ENCODE measurements at places on chromosomes 13 and 19.

GRCh38 chr13:69980799-69981198 lies 126.8 kb upstream of the ATXN8OS start:
- no peak for DNase-seq

DNA sequence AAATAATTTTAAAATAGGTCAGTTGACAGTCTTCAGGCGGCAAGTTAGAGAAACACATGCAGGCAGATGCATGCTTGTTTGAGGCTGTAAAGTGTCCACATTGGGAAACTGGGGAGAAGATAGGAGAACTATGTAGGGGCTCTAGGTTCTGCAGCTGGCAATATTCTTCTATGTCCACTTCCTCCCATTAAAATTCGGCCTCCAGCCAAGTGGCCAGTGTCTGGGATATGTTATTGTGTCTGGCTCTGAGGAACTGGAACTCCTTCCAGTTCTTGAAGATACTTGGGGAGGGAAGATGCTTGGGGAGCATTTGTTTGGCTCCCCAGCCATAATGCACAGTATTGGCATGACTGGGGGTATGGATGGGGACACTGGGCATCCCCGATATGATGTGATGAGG lies 20.9 kb upstream of the KLF2 start:
- no peak for DNase-seq

DNA sequence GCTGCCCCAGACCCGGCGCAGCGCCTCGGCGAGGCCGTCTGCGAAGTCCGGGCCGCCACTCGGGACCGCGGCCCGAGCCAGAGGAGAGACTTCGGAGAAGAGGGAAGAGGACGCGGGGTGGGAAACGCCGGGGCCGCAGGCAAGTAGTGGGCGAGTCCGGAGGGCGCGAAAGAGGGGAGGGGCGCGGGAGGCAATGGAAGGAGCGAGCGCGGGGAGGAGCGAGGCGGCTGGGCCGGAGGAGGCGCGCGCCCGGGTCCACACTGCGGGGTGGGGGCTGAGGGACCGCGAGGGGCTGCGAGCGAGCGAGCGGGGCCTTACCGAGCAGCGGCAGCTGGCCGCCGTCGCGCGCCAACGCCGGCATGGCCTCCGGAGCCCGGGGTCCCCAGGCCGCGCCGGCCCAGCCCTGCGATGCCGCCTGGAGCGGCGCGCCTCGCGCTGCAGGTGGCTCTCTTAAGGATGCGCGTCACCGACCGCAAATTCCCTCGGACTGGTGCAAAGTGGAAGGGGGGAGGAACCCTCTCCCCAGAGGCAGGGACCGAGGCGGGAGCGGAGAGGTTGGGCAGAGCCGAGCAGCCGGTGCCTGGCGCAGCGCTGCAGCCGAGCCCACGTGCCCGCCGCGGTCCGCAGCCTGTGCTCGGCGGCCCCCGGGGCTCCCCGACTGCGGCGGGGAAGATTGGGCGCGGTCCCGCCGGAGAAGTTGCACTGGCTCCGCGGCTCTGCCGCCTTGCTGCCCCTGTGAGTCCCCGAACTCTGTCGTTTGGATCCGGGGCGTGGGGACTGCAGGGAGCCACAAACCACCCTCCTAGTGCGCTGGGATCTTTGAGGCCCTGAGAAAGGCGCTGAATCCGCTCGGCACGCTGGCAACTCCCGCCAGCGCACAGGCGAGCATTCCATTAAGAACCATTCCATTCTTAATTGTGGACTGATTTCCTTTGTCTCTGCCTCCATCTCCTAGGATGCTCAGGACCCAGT lies at the start of gene FLT3:
Gene FLT3, minus strand, starts transcription at position 427 of the 972 bp plus-strand sequence. Its CDS starts 66 bp downstream, at position 361.
- DNase-seq, result peak; percentile 89

DNA sequence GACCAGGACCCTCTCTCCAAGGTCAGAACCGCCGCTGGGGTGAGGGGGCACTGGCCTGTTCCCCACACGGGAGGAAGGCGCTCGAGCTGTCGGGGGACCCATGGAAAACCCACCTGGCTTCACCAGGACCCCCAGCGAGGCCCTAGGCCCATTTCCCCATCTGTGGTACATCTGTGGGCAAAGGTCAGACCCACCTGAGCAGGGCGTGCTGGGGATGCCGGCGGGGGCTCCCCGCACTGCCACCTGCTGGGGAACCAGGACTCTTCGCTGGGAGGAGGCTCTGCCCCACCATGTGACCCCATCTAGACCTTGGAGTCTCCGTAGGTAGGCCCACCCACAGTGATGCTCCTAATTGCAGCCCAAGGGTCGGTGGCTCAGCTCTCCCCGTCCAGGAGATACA lies 511 bp downstream of the WDR88 start:
- DNase-seq, result no peak

DNA sequence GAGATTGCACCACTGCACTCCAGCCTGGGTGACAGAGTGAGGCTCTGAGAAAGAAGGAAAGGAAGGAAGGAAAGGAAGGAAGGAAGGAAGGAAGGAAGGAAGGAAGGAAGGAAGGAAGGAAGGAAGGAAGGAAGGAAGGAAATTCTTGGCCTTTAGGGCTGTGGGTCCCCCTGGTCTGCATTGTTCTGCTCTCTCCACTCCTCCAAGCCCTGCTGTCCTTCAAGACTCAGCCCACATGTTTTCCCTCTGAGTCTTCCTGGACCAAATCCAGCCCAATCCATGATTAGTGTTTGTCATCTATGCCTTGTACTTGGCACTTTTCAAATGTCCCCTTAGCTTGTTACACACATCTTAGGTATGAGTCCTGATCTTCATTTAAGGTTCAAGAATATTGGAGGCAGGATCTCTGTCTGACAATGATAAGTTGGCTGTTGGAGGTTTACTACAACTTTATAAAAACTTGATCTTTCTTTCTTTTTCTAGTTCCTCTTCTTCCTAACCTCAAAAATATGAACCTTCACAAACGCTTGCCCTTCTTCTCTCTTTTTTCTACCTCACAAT lies 48.8 kb upstream of the INTS6 start:
- DNase-seq, result no peak

DNA sequence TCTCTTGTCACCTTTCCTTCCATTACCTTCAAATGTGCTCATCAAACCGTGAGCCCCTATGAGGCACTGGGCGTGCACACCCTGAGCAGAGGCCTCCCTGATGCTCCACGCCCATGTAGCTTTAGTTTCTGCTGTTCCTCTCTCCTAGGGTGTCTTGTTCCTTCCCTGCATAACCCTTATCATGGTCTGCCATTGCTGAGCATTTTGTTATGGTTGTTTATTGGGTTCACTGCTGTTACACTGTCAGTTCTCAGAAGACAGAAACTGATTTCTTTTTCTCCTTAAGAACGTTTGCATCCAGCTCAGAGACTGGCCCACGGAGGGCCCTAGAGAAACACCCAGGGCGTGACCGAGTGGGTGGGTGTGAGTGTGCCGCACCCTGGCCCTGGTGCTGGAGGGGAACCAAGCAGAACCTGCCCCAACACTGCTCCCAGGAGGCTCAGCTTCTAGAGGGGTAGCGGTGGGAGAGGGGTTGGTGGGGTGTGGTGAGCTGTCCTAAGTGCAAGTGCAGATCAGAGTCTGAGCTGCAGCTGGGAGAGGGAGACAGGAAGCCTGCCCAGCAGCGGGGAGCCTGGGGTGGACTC lies 61.4 kb upstream of the URI1 start:
- no peak for DNase-seq

GRCh38 chr19:42174958-42175734 lies 42.3 kb downstream of the DEDD2 start:
- DNase-seq, result no peak

- peak; percentile 25 for DNase-seq
Measured at GRCh38 chr13:83943530-83944279, 61.4 kb upstream of the SLITRK1 start.
